ENCODE measurements at places on chromosomes 7 and 10. TPM values are rescaled to one million over a fixed set of nuclear protein-coding genes. Genes with fewer than 3 reads are reported as not detected.

Gene APBB1IP
- total RNA-seq: 9.5 TPM

Gene NFE2L3
- 12.3 TPM for total RNA-seq

Gene ERVW-1
- 0.20 TPM for total RNA-seq

Gene EVX1
- total RNA-seq: not detected

Gene RBM20
- 2.4 TPM for total RNA-seq

Gene BAIAP2L1
- 7.6 TPM for total RNA-seq

Gene MAGI2
- total RNA-seq: 6.9 TPM

Gene SEMA4G
- total RNA-seq: 1.9 TPM

Gene LRRN3
- 2.5 TPM for total RNA-seq

DNA sequence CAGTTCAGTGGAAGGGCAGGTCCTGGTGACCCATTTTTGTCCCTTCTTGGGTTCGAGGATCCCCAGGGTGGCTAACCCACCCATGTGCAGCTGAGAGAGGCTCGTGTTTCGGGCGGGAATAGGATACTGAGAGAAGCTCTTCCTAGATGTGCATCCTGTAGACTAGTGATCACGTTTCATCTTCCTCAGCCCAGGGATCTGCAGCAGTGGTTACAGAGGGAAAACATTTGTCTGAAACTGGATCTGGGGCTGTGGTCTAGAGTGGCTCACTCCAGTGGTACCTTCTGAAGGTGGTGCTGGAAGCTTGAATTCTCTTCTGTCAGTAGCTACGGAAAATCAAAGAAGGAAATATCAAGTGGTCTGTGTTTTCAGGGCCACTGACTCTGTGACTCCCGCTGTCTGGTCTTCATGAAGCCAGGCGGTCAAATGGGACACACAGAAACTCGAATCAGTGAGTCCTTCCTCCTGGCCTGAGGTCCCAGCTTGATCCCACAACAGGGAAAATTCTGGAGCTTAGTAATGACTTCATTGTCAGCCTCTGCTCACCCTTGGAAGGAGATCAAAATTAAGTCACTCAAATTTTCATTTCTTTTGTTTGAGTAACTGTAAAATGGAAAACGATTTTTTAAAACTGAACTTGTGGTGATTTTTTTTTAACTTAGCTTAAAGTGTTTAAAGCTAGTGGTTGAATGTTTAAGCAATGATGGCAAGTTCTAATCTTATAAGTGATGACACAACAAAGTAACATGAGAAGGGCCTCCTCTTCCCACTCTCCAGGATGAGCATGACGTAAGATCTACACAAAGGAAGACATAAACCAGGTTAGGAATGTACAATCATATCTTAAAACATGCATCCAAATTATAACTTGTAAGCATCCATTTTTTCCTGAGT is 469.3 kb upstream of the KLF6 start:
- DNase-seq: peak; percentile 34

DNA sequence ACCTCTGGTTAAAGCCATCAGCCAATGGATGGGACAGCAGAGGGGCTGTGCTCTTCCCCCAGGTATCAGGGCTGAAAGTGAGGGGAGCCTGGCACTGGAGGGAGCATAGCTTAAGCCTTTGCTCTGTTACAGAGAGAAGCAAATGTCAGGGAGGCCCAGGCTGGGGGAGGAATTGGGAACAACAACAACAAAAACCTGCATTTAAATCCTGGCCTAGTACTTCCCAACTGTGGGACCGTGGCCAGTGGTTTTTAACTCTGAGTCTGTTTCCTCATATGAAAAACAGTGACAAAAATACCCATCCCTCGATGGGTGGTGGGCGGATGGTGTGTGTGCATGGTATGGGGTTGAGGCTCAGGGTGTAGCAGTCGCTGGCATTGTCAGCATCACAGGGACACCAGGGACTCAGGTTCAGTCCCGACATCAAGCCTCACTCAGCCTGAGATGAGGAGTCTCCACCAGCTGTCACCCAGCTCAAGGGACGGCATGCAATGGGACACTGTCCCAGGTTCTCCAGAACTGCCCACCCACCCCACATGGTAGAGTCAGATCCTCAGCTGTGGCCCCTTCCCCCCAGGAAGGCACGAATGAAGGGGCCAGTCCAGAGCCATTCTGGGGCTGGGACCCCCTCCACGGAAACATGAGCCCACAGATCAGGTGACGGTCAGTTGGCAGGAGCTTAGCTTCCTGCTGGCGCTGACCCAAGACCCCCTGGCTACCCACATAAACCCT is 74.5 kb downstream of the AFAP1L2 start:
- no peak for DNase-seq

DNA sequence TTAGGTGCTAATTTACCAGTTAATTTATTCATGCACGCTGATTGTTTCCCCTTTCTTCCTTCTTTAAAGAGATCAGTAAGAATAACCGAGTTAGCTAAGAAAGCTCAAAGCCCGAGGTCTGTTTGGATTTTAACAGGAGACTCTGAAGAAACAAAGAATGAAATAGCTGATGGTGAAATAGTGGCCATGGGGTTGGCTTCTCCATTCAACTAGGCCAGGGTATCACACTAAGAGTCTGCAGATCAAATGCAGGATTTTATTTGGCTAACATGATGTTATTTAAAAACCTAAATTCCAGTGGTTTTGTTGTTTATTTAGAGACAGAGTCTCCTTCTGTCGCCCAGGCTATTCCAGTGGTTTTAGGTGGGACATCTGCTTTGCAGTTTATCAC is 65.2 kb upstream of the SYPL1 start:
- no peak for DNase-seq

DNA sequence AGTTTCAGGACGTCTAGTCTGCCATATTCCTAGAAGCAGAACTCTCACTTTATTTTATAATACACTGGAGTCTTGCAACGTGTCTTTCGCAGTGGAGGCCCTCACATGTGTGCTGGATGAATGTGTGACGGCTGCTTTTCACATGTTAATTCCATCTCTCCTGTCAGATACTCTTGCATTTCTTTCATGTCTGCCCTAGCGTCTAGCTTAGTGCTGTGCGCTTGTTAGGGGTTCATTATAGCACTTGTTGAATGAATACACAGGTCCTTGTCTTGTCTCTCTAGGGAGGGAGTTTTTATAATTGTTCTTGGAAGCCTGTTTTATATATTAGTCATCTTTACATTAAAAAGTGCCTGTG is 94.4 kb downstream of the MAP3K8 start:
- DNase-seq: no peak

DNA sequence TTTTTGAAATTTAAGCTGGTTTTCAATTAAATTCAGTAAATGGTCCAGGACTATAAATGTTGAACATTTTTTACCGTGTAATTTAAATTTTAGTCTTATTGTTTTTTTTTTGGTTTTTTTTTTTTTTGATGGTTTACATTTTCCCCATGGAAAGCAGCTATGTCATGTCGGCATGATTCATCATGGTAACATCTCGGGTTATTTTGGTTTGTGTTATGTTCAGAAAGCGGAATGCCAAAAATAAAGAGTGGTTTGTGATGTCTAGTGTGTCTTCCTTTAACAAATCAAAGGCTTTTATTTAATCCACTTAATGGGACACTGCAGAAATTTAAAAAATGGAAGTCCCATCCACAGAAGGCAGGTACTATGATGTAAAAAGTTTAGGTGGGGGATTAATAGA is 58.5 kb downstream of the TRUB1 start:
- no peak for DNase-seq

- no peak for DNase-seq
Observed at GRCh38 chr7:73436031-73436929, 2.7 kb downstream of the FZD9 start.

- DNase-seq: peak; percentile 36
Observed at GRCh38 chr10:6756716-6757115, 176.6 kb upstream of the PRKCQ start.

DNA sequence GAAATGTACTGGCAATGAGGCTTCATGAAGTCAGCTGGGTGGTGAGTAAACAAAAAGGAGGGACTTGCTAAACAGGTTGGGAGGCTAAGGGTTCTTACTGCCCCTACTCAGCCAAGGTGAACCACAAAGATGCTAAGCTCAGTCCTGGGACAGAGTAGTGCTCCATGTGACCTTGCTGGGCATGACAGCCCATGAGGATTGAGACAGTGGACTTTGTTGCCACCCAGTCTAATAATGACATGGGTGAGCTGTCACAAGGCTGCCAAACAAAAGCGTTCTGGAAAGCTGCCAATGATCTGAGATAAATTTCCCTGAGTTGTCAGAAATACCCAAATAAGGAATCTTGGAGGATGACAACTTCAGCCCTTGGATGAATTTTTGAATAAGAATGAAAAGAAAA is 75.2 kb downstream of the CLEC2L start:
- DNase-seq: no peak

DNA sequence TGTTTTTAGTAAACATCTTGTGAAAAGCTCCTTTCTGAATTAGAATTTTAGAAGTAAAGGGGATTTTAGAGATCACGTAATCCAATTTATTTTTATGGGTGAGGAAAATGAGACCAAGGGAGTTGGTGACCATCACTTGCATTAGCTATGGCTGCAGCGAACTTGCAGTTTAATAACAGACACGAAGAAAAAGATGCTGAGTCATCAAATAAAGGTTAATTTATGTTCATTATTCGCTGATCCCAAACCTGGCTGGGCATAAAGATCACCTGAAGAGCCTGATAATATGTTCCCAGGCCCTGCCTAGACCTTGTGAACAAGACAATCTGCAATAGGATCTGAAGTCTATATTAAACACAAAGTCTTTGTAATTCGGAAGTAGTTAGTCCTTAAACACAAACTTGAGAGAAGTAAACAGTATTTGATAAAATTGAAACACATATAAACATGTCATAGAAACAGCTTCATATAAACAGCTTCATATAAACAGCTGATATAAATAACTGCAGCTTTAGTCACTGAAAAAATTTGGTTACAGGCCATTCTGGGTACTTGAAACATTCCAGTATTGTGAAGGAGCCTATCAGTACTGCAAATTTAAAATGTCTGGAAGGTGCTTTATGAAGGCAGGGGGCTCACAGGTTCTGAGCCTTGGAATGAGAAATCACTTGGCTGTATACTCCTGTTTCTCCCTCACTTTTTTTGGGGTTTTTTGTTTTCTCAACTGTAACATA is 16.5 kb downstream of the GPR158 start:
- DNase-seq: no peak

- no peak for DNase-seq
Observed at GRCh38 chr10:78976825-78977755, 91.7 kb upstream of the ZMIZ1 start.

DNA sequence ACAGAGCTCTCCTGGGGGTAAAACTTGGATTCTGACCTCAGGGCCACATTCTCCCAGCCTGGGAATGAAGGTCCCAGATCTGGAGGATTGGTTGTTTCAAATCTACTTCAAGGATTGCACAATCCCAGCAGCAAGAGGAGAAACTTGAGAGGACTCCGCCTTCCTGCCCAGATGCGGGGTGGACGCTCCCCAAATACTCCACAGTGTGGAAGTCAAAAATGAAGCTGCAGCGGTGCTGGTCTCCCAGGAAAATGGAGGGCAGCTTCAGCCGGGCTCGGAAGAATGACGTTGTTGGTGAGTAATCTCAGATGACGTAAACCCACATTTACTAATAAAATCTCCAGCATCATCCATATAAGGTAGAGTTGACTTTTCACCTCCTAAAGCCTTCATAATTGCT is 31.5 kb upstream of the PPP2R2D start:
- DNase-seq: no peak

DNA sequence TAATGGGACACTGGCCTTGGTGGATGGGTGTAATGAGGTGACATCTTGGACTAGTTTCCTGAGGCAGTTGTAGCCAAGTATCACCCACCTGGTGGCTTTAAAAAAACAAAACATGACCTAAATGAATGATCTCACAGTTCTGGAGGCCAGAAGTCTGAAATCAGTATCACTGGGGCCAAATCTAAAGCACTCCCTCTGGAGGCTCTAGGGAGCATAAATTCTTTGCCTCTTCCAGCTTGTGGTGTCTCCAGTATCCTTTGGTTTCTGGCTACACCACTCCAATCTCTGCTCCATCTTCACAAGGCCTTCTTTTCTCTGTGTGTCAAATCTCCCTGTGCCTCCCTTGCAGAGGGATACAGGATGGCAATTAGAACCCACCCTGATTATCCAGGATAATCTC is 342.9 kb downstream of the CALN1 start:
- no peak for DNase-seq

DNA sequence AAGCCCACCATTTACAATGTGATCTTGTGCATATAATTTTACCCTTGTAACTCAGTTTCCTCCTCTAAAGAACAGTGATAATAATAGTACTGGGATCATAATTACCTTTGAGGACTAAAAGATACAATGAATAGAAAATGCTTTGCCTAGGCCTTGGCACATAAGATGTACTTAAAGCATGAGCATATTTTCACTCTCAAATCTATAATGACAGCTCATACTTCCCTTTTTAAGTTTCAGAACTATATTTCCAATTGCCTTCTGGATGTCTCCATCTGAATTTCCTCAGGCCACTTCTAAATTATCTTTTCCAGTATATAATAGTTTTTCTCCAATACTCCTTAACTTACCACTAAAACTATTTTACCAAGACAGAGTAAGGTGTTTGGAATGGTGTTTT is 13.3 kb upstream of the ITGB8 start:
- DNase-seq: no peak

- no peak for DNase-seq
Observed at GRCh38 chr10:108852211-108852610, 1071.1 kb downstream of the XPNPEP1 start.

GRCh38 chr10:116178086-116178605 is 94.9 kb downstream of the GFRA1 start:
- DNase-seq: no peak

GRCh38 chr7:130270947-130271800 is 4.5 kb downstream of the CPA2 start:
- DNase-seq: no peak

GRCh38 chr7:13641714-13642113 is 347.8 kb downstream of the ETV1 start:
- DNase-seq: no peak

DNA sequence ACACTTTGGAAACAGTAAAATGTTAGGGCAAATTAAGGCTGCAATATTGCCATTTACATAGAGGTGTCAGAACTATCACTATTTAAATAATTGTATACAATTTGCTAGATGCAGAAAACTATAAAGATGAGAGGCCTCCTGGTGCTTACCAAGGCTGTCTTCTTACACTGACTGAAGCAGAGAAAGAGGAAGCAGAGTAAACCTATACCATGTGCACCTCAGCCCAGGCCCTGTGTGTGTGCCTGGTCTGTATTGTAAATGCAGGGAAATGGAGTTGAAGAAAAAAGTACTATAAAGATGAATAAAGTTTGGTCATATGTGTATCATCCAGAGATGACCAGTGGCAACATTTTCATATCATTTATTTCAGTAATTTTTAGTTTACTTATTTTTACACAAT is 29.2 kb downstream of the ELMO1 start:
- DNase-seq: no peak

- no peak for DNase-seq
Observed at GRCh38 chr7:95605275-95605674, 9.0 kb upstream of the PDK4 start.

Data from skin of body (tissue), 3 donors.